ENCODE measurements at places on chromosomes 1 and 21.

DNA sequence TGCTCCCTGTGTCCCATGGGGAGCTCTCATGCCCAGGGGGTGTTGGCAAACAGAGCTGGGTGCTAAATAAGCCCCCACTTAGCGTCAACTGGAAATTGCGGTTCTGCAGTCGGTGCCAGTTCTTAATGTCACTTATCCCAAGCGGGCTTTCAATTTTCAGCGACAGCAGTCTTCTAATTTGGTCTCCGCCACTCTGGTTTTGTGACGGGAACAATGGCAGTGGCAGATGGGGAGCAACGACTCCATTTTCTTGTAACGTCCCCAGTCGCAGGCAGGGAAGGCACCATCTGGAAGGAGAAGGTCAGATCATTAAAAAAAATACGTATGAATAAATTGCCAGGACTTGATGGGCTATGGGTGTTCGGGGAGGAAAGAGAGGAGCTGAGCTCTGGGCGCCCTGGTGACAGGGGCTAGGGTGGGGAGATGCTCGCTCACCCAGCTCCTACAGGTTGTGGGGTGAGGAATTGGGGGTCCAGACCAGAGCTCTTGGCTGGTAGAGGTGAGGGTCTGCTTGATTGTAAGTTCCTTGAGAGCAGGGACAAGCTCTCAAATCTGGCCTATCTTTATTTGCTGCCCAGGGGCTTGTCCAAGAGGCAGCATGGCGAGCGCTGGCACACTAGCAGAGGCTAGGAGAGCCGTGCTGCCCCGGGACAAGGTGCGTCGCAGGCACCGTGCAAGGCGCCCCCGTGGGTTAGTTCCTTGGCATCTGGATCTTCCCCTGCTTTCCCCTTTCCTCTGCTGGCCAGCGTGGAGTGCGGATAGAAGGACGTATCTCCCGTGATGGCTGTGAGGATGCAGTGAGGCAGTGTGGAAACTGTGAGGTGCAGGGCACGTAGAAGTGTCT lies 105.8 kb downstream of the ARHGEF10L start:
- no peak for DNase-seq

DNA sequence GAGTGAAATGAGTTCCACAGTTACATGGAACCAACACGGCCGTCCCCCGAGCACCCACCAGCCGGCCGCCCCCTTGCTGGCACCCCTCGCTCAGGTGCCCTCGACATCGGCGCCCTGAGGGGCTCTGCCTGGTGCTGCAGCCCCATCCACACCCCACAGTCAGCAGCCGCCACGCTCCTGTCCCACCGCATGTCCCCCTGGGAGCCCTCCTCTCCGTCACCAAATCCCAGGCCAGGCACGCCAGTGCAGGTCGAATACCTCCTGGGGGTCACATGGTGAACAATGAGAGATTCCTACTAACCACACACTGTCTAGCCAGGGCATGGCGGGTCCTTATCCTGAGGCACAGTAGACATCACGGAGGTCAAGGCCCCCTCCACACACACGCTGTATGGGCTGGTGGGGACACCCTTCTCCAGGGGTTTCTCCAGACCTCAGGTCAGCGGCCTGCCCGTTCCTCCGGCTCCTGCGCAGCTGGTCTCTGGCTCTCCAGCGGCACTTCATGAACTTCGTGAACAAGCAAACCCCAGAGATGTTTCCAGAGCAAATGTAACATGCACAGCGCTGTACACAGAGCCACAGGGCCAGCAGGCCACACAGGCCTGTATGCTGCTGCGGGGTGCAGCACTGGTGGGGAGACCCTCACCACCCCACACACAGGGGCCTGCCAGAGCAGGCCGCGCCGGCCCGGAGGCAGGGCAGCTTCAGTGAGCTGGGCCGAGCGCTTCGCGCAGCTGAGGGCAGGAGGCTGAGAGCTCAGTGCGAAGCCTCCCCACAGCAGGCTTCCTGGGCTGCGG lies 21.8 kb downstream of the POFUT2 start:
- DNase-seq = no peak

- no peak for DNase-seq
Observed at GRCh38 chr1:216665406-216665805, 57.8 kb downstream of the ESRRG start.

- peak; percentile 26 for DNase-seq
Observed at GRCh38 chr1:25711555-25712298, 88.3 kb upstream of the SELENON start.

GRCh38 chr1:202085682-202086373 lies 36.9 kb upstream of the GPR37L1 start:
- no peak for DNase-seq

DNA sequence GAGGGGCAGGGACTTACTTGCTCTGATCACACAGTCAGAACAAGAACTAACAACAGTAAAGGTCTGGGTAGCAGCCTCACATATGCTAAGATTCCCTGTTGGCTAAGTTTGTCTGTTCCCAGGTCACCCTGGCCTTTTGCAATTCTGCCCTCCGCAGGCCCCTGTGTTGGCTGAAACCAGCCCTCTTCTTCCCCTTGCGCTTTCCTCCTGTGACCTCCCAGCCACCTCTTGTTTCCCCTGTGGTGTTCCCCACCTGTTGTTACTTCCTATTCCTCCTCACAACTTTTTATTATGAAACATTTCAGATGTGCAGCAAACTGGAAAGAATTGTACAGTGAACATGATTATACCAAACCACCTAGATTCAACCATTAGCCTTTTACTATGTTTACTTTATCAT lies 23.4 kb downstream of the MAPKAPK2 start:
- DNase-seq = no peak

- DNase-seq = peak; percentile 24
Observed at GRCh38 chr1:53327182-53327913, 522 bp downstream of the LRP8 start.

DNA sequence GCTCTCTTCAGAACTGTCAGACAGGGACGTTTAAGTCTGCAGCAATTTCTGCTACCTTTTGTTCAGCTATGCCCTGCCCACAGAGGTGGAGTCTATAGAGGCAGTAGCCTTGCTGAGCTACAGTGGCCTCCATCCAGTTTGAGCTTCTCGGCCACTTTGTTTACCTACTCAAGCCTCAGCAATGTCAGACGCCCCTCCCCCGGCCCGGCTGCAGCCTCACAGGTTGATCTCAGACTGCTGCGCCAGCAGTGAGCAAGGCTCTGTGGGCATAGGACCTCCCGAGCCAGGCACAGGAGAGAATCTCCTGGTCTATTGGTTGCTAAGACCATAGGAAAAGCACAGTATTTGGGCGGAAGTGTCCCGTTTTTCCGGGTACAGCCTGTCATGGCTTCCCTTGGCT lies 89.9 kb upstream of the PDC start:
- DNase-seq = no peak

GRCh38 chr1:231013391-231014015 lies 26.6 kb downstream of the FAM89A start:
- no peak for DNase-seq

- no peak for DNase-seq
Observed at GRCh38 chr1:6700853-6701436, 671 bp downstream of the DNAJC11 start.

GRCh38 chr1:170619241-170620028 lies 44.5 kb upstream of the PRRX1 start:
- DNase-seq = no peak
